CD4-positive, alpha-beta T cell treated with Interleukin-17A for 1 hour (primary cell): ENCODE measurements at places on chromosomes 16 and 17.
A peak's percentile ranks its signal among the peaks of the same experiment; 100 is the strongest.

- DNase-seq, result no peak
These were observed 3.1 kb downstream of the ALDH3A2 start for GRCh38 chr17:19651451-19652238.

DNA sequence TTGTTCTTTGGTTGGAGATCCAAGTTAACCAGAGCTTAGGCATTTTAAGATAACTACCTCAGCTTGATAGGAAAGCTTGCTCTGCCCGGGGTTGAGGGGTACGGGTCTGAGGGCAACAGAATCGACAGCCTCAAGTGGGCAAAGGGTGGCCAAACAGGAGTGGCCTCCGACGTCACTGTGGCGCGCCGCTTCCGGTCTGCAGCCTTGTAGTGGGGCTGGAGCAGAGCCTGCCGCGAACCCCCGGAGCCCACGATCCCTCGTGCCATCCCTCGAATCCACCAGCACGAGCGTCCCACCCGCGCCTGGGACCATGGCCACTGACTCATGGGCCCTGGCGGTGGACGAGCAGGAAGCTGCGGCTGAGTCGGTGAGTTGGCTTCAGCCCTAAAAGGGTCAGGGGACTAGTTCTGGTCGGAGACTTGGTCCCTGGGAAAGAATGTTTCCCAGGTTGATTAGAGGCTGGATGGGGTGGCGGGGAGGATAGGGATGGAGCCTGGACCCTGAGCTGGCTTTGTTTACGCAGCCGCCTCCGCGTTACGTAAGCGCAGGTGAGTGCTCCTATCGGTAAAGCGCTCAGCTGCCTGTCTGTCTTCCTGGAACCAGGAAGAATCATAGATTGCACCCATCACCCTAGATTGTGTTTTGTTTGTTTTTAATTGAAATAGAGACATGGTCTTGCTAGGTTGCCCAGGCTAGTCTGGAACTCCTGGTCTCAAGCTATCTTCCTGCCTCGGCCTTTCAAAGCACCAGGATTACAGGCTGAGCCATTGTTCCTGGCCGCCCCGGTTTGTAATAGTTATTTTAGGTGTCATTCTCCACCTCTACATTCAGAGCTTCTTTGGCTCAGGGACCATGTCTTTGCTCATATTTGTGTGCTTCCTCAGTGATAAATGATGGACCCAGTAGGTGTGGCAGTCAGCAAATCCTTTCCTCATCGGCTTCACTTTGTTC, at the start of gene DDX19B:
TSS of gene DDX19B (plus strand) at position 199 of the 951 bp plus-strand sequence. CDS start at position 311, 112 bp downstream.
- peak; percentile 66 for DNase-seq

DNA sequence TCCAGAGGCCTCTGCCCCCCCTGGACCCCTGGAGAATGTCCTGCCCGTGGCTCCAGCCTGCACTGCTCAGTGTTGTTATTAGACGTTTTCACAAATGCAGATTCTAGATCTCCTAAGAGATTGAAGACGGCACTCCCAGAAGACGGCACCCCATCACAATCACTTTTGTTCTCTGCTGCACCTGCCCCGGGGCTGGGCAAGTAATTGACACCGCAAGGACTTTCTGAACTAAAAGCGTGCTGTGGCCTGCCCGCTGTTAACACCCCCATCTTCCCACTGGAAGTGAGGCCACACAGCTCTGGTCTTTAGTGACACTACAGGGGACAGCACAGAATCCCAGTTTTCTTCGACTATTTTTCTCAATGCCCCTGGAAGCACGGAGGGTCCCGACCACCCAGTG, 256.9 kb downstream of the ENGASE start:
- no peak for DNase-seq

GRCh38 chr17:1484676-1485422, 7.6 kb downstream of the MYO1C start:
- DNase-seq, result peak; percentile 71

- DNase-seq, result no peak
These were observed 106.7 kb upstream of the CREBBP start for GRCh38 chr16:3987231-3987630.

- DNase-seq, result no peak
These were observed 14.0 kb upstream of the TMEM219 start for GRCh38 chr16:29947897-29948296.

DNA sequence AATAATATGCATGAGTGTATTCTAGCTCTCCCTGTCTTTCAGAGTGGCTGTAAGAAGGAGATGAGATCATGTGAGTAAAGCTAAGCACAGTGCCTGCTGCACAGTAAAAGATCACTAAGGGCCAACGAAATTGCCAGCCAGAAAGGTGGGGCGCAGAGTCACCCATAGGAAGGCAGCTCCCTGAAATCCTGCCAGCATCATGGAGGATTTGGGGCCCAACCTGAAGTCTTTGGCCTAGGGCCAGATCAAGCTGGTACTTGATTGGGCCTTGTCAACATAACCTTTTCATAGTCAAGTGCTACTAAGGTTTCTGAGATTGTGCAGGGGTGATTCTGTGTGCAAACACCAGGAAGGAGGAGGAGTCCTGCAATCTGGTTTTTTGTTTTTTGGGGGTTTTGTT, 16.5 kb downstream of the SCNN1B start:
- DNase-seq, result no peak

DNA sequence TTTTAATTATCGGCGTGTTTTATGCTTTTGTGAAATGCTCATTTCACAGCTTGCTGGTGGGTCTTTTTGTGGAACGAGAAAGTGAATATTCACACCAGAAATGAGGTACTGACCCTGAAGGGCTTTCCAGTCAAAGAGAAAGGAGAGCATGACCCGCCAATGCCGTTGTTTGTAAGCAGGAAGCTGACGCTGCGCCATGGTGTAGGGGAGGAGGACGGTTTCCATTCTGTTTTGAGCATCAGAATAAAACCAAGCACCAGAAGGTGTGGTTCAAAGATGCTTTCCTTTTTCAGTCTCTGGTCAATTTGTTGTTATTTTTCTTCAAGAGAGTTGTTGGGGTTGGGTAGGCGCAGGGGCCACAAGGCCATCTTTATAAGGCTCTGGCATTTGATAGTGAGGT, 669.3 kb downstream of the WWOX start:
- peak; percentile 56 for DNase-seq

GRCh38 chr17:31586946-31587345, 195.5 kb downstream of the RAB11FIP4 start:
- no peak for DNase-seq

DNA sequence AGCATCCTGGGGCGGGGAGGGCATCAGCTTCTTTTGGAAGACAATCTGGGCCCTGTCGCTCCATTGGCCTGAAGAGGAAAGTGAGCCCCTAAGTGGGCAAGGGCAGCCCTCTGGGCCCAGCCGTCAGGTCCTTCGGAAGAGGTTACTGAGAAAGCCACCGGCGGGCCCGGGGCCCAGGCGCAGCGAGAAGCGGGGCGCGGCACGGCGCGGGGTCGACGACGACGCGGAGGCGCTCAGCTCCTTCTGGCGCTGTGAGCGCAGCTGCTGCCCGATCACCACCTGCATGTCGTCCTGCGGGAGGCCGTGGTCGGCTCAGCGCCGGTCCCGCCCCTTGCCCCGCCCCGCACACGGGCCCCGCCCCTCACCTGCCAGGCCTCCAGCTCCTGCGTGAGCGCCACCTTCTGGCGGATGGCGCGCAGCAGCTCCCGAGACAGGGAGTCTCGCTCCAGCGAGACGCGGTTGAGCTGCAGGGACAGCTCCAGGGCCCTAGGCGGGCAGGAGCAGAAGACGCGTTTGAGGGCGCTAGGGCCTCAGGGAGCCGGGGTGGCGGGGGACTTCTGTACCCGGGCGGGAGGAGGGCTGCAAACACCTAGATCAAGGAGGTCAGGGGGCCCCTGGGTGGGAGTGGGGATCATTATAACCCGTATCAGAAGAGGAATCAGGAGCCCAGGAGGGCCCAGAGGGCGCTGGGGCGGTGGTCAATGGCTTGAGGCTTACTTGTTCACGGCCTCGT, 4.3 kb downstream of the THOC6 start:
- peak; percentile 88 for DNase-seq

DNA sequence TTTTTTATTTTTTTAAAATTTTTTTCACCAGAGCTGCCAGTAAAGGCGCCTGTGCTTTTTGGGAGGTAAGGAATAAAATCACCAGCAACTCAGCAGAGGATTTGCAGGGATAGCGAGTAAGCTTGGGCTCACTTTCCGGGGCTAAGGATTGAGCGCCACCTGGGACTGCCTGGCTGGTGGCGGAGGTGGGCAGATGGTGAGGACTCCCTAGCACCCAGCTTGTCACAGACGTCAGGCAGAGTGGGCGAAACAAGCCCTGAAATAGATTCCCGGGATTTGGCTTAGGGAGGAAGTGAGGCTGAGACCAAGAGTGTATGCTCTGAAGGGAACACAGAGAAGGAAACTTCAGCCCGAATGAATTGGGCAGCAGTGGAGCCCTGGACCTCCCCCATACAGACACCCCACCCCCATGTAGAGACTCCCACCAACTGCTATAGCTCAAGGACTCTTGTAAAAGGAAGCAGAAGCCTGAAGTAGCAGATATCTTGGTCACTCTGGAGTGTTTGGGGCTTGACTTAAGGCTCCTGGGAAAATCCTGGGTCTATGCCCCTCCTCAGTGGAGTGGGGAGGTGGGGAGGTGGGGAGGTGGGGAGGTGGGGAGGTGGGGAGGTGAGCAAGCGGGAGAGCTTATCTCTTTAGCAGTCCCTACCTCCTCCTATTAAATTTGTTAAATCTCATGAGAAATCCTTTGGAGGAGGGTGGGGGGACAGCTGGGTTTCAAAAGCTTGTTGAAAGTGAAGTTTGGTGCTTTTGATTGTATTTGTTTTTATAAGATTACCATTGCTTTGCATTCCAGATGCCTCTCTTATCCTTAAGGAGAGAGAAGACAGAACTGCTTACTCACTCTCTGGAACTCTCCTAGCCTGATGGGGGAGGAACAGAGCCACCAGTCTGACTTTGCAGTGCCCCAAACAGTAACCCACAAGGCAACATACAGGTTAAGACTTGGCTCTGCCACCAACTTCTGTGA, 8.2 kb downstream of the ARL4D start:
- DNase-seq, result no peak

DNA sequence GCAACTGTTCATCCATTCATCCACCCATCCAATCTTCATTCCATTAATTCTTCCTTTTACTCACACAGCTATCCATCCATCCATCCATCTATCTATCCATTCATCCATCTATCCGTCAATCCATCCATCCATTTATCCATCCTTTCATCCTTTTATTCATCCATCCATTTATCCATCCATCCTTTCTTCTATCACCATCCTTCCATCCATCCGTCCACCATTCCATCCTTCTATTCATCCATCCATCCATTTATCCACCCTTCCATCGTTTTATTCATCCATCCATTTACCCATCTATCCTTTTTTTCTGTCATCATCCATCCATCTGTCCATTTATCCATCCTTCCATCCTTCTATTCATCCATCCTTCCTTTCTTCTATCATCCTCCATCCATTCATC, 73.0 kb upstream of the FOXF1 start:
- no peak for DNase-seq

DNA sequence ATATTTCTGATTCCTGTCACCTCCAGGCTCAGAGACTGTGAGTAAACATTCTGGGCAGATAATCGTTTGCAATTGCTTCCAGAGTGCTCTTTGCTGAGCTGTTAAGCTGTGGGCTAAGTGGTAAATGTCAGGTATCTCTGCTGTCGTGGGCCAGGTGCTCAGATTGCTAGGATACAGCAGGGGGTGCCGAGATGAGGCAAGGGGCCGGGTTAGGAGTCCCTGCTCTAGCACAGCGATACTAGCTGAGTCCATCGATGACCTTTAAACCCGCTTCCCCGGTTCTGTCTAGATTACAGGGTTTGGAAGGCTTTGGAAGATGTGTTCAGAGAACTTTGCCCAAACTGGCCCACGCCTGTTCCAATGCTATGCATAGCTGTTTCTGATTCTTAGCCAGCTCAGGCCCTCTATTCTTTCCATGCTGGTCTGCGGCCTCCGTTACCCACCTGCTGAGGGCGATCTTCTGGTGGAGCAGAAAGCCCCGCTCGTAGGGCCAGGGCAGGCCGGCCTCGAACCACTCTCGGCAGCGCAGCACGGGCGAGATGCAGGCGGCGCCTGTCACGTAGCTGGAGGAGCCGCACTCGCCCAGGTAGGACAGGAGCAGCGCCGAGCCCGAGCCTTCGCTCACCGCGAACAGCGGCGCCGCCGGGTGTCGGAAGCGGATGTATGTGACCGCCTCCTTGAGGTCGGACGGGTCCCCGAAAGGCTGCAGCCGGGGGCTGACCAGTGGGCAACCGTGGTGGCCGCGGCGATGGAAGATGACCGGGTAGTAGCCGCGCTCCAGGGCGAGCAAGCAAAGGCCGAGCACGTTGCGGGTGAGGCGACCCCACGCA, 979 bp downstream of the ABHD15 start:
- peak; percentile 59 for DNase-seq

GRCh38 chr17:58345500-58345899, 6.5 kb downstream of the SUPT4H1 start:
- DNase-seq, result no peak

DNA sequence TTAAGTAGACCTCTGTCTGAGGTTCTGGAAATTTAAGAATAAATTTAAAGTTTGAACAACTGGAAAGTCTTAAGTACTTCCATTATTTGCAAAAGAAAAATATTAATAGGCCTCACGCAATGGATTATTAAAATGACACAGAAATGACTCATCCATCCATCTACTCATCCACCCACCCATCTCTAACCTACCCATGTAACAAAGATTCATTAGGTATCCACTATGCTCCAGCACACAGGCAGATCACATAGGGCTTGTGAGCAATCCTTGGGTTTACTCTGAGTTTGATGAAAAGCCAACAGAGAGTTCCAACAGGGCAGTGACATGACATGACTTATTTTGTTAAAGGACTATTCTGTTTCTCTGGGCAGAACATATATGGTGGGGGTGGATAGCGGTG, 93.3 kb downstream of the HELZ start:
- no peak for DNase-seq

DNA sequence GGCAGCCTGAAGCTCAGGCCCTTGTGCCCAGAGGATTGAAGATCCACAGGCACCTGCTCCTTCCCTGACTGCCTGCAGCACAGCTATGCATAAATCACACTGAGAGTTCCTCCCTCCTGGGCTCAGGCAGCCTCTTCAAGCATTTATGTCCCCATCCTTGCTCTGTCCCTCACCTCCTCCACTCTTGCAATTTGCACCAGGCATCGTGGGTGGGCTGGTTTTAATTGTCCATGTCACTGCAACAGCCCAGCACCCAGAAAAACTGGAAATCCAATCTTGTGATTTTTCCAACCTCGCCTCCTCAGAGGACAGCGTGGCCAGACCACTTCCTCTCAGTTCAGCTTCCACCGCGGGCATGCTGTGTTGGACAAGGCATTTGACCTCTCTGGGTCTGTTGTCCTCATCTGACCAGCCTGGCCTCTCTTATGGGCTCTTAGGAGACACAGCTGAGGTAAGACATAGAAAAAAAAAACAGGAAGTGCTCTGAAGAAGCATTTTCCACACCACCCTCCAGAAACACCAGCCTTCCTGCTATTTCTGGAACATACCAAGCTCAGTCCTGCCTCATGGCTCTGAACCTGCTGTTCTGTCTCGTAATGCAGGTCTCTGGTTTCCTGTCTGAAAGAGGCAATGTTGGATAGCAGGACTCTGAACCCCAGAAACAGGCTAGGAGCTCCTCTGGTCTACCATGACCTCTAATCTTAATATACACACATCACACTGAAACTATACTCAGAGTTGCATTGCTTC, 8.3 kb downstream of the TMEM114 start:
- DNase-seq, result no peak

GRCh38 chr16:77918809-77919707, 103.3 kb upstream of the CLEC3A start:
- DNase-seq, result no peak
